ENCODE measurements at places on chromosomes 6 and 20. TPM values are rescaled to one million over a fixed set of nuclear protein-coding genes. Genes with fewer than 3 reads are reported as not detected.

Gene ZBTB46
- 17.4 TPM for total RNA-seq

Gene NQO2
- total RNA-seq: 40.3 TPM

Gene ALDH8A1
- 1.6 TPM for total RNA-seq

Gene RUNX2
- 2.3 TPM for total RNA-seq

Gene YTHDF1
- 27.2 TPM for total RNA-seq

- no peak overlapping the region for H3K27ac ChIP-seq
- no peaks in the 10 kb centered on the region for H3K36me3 ChIP-seq
- DNase-seq: no peak
- no peaks in the 10 kb centered on the region for H3K27me3 ChIP-seq
These were observed 278.2 kb downstream of the TFAP2A start for GRCh38 chr6:10136636-10137035.

DNA sequence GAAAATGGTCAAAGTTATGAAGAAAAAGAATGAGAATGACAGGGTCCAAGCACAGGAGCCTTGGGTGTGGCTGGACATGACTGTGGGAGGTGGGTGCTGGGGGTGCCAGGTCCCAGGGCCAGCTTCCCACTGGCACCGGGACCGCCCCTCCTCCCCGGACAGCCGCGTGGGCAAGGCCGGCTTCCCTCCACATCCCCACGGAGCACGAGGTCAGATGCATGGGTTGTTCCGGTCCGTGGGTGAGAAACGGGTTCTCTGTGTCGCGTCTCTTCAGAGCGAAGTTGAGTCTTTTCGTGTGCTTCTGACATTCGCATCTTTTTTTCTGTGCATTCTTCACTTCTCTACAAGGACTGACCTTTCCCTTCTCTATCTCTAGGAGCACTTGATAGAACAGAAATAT is 30.1 kb downstream of the KIF25 start:
- H3K27ac ChIP-seq: no peak overlapping the region
- H3K27me3 ChIP-seq: no peaks in the 10 kb centered on the region
- no peak for DNase-seq
- no peaks in the 10 kb centered on the region for H3K4me1 ChIP-seq
- no peak overlapping the region for H3K4me3 ChIP-seq
- H3K36me3 ChIP-seq: no peaks in the 10 kb centered on the region

DNA sequence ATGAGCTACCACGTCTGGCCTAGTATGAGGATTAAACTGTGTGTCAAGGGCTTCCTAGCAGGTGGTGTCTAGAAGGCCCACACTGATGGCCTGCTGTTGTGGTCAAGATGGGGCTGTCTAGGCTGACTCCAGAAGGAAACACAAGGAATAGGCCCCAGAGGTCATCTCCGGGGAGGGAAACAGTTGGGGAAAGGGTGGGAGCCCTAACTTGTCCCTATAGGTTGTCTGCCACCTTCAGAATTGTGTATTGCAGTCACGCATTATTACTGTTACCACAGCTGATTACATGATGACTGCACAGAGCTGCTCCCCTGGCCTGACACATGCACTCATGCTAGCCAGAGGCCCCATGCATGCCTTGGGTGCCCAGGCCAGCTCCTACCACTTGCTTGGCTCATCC is 27.3 kb downstream of the C20orf203 start:
- H3K4me1 ChIP-seq: no peaks in the 10 kb centered on the region
- no peak for DNase-seq

DNA sequence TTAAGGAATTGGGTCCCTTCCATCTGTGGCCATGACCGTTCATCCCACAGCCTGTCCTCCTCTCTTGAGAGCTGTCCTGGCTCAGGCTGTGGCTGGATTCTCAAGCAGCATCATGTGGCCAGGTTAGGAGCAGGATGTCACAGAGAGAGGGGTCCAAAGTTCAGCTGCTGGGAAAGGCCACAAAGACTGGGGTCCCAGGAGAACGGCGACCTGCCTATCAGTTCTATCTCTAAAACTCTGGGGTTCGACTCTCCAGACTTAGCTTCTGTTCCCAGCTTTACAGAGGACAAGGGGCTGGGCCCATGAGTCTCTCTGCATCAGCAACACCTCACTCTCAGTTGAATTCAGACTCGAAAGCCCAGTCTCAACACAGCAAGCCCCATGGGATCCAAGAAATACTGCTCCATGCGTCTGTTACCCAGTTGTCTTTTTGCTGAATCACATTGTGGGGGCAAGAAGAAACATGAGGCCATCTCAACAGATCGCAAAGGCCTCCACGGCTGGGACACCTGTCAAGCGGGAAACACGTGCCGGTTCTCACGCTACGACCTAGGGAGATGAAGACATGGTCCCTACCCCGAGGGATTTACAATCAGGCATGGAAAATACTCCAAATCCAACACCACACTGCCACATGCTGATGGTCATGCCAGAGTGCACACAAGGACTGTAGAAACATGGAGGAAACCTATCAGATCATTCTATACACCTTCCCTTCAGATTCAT is 95.4 kb downstream of the SLC22A23 start:
- DNase-seq: no peak
- H3K4me1 ChIP-seq: peaks cover 1% of the 10 kb centered on the region
- no peaks in the 10 kb centered on the region for H3K27me3 ChIP-seq
- H3K4me3 ChIP-seq: no peak overlapping the region
- H3K27ac ChIP-seq: no peak overlapping the region

DNA sequence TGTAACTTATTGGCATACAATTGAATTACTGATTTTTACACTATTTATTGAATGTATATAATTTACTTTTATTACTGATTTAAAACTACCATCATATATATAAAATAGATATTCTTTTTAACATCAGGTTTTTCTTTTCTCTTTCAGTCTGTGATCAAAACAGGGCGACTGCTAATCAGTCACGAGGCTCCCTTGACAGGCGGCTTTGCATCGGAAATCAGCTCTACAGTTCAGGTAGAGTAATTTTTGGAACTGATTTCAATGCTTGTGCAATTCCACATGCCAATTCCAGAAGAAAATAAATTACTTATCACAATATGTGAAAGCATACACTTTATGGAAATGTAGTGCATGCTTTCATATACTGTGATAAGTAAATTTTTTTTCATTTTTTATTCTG is 166.5 kb downstream of the BCKDHB start:
- H3K36me3 ChIP-seq: no peaks in the 10 kb centered on the region
- no peak overlapping the region for H3K27ac ChIP-seq
- DNase-seq: no peak
- H3K27me3 ChIP-seq: no peaks in the 10 kb centered on the region
- no peaks in the 10 kb centered on the region for H3K4me1 ChIP-seq

DNA sequence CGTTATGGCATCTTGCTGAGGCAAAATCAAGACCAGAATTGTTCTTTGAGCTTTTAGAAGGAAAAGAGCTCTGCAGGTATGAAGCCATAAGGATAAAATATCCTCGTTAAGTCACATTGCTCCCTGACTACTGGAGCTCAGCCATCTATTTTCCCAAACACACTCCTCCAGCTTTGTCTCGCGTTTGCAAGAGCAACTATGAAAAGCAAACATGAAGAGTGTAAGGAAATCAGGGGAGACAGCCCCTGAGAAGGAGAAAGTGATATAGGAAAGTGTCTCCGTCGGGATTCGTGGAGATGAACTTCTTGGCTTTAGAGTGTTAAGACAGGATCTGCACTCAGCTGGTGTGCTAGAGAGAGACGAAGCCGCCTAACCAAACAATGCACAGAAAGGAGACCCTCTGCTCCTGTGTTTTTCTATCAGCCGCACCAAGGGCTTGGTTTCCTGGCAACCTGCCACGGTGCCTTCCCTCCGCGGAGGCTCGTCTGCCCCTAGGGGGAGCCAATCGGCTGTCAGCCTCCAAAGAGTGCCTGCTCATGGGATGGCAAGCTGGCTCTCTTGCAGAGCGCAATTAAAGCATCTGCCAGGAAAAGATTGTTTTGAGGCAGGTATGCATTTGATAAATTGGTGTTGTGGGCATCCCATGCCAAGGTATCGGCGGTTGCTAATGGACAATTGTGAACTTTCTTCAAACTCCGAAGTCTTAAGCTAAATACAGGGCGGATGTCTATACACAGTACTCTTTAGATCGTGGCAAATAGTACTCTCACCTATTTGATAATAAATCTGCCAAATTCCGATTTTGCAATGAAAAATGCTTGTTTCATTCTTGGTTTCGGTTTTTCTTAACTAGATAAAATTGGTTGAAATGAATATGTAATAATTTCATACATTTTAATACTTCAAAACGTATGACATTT is 603.2 kb downstream of the RNF144B start:
- H3K27me3 ChIP-seq: no peaks in the 10 kb centered on the region
- no peaks in the 10 kb centered on the region for H3K4me1 ChIP-seq
- H3K36me3 ChIP-seq: no peaks in the 10 kb centered on the region
- no peak overlapping the region for H3K27ac ChIP-seq

DNA sequence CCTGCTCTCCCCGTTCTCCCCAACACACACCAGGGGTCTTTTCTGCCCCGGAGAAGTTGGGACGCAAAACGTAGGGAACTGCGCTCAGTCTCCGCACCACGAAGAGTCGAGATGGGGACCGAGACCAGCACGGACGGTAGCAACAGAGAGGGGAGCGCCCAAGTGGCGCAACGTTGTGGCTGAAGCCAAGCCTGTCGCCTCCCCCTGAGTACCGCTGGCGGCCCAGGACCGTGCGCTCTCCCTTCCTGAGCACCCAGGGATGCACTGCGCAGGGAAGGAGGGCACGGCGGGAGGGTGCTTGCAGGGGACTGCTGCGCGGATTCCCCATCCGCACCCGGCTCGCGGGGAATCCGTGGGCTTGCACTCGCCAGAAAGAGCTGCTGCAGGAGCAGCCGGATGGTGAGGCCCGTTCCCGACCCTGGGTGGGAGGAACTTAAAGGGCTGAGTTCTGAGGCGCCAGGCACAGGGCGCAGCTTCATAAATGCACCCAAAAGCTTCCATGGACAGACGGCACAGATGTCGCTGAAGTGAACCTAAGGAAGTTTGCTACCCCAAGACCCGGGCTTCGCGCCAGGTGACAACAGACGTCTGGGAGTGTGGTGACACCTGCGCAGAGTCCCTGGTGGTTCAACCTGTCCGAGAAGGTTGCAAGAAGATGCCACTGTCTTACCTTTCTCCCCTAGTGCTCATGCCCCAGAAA is 178.7 kb downstream of the TBXT start:
- no peaks in the 10 kb centered on the region for H3K36me3 ChIP-seq
- no peak for DNase-seq
- no peaks in the 10 kb centered on the region for H3K4me1 ChIP-seq
- no peak overlapping the region for H3K4me3 ChIP-seq
- H3K27me3 ChIP-seq: no peaks in the 10 kb centered on the region

- DNase-seq: no peak
- H3K27ac ChIP-seq: no peak overlapping the region
- H3K4me1 ChIP-seq: no peaks in the 10 kb centered on the region
- H3K4me3 ChIP-seq: no peak overlapping the region
- no peaks in the 10 kb centered on the region for H3K27me3 ChIP-seq
These were observed 15.3 kb downstream of the TTI1 start for GRCh38 chr20:38017959-38018358.

- H3K36me3 ChIP-seq: no peaks in the 10 kb centered on the region
- no peaks in the 10 kb centered on the region for H3K27me3 ChIP-seq
- H3K27ac ChIP-seq: peak overlapping the region; percentile 14
- peaks cover 3% of the 10 kb centered on the region for H3K4me1 ChIP-seq
- DNase-seq: peak; percentile 84
These were observed 111.3 kb downstream of the LY86 start for GRCh38 chr6:6699741-6700367.

- no peak overlapping the region for H3K4me3 ChIP-seq
- peaks cover 7% of the 10 kb centered on the region for H3K4me1 ChIP-seq
- DNase-seq: no peak
- H3K36me3 ChIP-seq: no peaks in the 10 kb centered on the region
These were observed 41.0 kb downstream of the GNAS start for GRCh38 chr20:58893355-58894120.

DNA sequence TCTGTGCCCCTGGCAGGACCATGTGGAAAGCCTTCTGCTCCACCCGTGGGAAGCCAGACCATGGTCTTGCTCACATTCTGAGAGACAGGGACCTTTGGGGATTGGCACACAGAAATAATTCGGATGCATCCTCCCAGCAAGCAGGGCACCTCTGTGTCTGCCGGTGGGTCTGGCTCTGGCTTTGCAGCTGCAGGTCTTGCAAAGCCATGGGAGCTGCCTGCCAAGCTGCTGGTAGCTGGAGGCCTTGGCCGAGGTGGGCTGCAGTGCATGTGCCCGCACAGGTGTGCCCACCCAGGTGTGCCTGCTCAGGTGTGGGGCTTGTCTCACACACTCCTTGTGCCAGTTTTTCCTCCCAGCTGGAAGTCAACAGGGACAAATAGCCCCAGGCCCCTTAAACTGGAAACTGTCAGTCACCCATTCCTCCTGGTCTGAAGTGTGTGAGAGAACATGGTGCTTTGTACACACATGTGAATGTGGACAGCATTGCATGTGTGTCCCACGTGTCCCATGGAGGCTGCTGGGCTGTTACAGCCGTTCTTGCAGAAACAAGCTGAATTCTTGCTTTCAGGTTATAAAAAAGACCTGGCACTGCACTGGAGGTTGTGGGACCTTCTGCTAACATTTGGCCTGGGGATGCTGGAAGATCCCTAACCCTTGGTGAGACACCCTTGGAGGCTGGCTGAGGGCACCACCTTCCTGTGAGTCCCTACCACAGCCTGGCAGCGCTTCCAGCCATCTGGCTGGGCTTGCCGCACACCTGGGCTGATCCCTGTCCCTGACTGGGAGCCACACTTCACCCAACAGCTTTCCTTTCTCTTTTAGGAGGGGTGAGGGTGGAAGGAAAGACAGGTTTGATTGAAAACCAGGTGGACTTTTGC is 54.9 kb upstream of the SMOC2 start:
- no peak overlapping the region for H3K27ac ChIP-seq
- H3K4me3 ChIP-seq: no peak overlapping the region
- H3K36me3 ChIP-seq: no peaks in the 10 kb centered on the region
- H3K4me1 ChIP-seq: no peaks in the 10 kb centered on the region
- H3K27me3 ChIP-seq: no peaks in the 10 kb centered on the region

GRCh38 chr6:34888874-34889555 is at the start of gene ANKS1A:
TSS of gene ANKS1A (plus strand) at chr6:34889255. CDS start at chr6:34889403, 148 bp downstream.
- peak within 1 kb of the TSS; percentile 73 for H3K4me3 ChIP-seq
- H3K27ac ChIP-seq: peak within 1 kb of the TSS; percentile 98
- peak; percentile 96 for DNase-seq
- no peaks in the 10 kb centered on the region for H3K36me3 ChIP-seq

DNA sequence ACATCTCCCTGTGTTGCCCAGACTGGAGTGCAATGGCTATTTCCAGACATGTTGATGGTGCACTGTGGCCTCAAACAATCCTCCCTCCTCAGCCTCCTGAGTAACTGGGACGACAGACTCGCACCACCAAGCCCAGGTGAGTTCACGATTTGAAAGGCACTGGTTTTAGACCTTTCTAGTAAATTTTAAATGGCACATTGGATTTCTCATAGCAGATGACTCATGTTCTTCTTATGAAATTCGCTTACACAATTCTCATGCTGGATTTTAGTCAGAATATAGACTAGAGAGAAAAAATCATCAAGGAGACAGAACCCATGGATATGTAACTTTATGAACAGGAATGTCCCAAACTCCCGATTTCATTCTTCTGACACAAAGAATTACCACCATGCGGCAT is 18.1 kb upstream of the PXDC1 start:
- H3K4me1 ChIP-seq: peaks cover 2% of the 10 kb centered on the region
- H3K27ac ChIP-seq: no peak overlapping the region
- no peaks in the 10 kb centered on the region for H3K27me3 ChIP-seq

- H3K36me3 ChIP-seq: no peaks in the 10 kb centered on the region
- DNase-seq: peak; percentile 85
- peaks cover 3% of the 10 kb centered on the region for H3K4me1 ChIP-seq
- peak within 1 kb of the TSS; percentile 51 for H3K4me3 ChIP-seq
- H3K27me3 ChIP-seq: no peaks in the 10 kb centered on the region
These were observed at the start of gene DOK5 for GRCh38 chr20:54475334-54476168. TSS of gene DOK5 (plus strand) at chr20:54475593. CDS start at chr20:54475947, 354 bp downstream.
